ENCODE measurements at places on chromosomes 16 and 17.

GRCh38 chr16:61309386-61309785 lies 726.9 kb downstream of the CDH8 start:
- no peak for DNase-seq

DNA sequence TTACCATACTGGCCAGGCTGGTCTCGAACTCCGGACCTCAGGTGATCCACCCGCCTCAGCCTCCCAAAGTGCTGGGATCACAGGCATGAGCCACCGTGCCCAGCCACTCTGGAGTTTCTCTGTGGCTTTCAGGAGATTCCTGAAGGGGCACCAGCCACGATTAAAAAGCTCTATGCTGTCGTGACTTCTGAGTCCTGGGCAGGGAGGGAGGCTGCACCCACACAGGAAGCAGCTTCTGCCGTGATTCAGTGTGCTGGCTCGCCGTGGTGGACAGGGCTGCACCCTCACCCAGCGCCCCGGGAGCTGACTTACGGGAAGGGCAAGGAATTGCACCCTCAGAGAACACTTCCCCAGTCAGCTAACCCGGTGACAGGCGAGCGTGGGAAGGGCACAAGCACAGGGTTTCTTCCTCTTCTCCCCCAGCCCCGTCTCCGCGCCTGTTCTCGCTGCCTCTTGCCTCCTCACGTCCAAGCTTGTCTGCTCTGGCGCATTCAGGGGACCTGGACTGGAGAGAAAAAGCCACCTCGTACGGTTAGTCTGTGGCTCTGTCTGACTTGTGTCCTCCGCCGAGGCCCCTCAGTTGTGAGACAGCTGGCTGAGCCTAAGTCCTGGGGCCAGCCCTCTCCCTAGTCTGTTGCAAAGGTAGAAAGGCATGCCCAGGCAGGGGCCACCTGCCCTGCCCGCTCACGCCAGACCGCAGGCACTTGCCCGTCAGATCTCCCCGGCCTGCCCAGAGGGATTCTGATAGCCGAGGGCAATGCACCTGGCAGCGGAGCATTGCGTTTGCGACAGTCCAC lies 145.0 kb downstream of the SEC14L1 start:
- no peak for DNase-seq

- no peak for DNase-seq
Observed at GRCh38 chr16:7037495-7037894, 295.1 kb upstream of the RBFOX1 start.

DNA sequence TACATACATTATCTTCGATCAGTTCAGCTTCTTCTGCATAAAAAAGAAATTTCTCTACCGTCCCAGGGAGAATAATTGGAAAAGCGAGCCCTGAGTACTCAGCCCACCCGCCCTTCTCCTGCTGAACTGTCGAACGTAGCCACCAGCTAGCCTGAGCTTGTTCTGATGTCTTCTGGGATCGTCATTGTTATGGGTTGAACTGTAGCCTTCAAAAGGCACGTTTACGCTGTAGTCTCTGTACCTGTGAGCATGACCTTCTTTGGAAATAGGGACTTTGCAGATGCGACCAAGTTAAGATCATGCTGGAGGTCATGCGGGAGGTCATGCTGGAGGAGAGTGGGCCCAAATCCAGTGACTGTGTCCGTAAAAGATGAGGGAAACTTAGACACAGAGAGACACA lies 86.2 kb downstream of the CMIP start:
- no peak for DNase-seq
